ENCODE measurements at places on chromosomes 1 and 21. TPM values are rescaled to one million over a fixed set of nuclear protein-coding genes. Genes with fewer than 3 reads are reported as not detected.

Gene MFAP2
- 1.5 TPM for polyA plus RNA-seq

Gene OR2L8
- not detected for polyA plus RNA-seq

Gene OVAAL
- not detected for polyA plus RNA-seq

Gene USP24
- polyA plus RNA-seq, result 7.6 TPM

Gene TNFSF18
- polyA plus RNA-seq, result 0.06 TPM

Gene RYR2
- polyA plus RNA-seq, result 0.35 TPM

Gene UBE2U
- polyA plus RNA-seq, result not detected

Gene GCSAML
- polyA plus RNA-seq, result 0.06 TPM

Gene ZMYND12
- polyA plus RNA-seq, result 0.36 TPM

Gene SYT14
- polyA plus RNA-seq, result under 0.01 TPM

Gene C1orf226
- polyA plus RNA-seq, result 2.2 TPM

Gene SPRR5
- 4.2 TPM for polyA plus RNA-seq

Gene DISP3
- polyA plus RNA-seq, result not detected

Gene AADACL4
- not detected for polyA plus RNA-seq

Gene PIK3C2B
- 14.2 TPM for polyA plus RNA-seq

Gene NUP210L
- 0.02 TPM for polyA plus RNA-seq

Data from esophagus (tissue), 2 donors.